Stimulated activated CD4-positive, alpha-beta T cell treated with anti-CD3 and anti-CD28 coated beads, TNF-alpha, amount 100 ng/mL, for 4 hours (primary cell): ENCODE measurements at places on chromosomes 3 and 15.
A peak's percentile ranks its signal among the peaks of the same experiment; 100 is the strongest.

- no peak for DNase-seq
Observed at GRCh38 chr3:40930131-40930538, 269.2 kb upstream of the CTNNB1 start.

- DNase-seq, result no peak
Observed at GRCh38 chr3:114092151-114093015, 35.8 kb downstream of the QTRT2 start.

- DNase-seq, result no peak
Observed at GRCh38 chr3:20128358-20128757, 57.6 kb downstream of the SGO1 start.

- peak; percentile 32 for DNase-seq
Observed at GRCh38 chr3:50251220-50251619, 15.2 kb downstream of the GNAI2 start.

- DNase-seq, result no peak
Observed at GRCh38 chr3:50978991-50979667, 304.4 kb downstream of the DOCK3 start.

- no peak for DNase-seq
Observed at GRCh38 chr15:92429378-92430068, 35.8 kb downstream of the ST8SIA2 start.

GRCh38 chr3:150377601-150378300, 30.3 kb upstream of the TSC22D2 start:
- no peak for DNase-seq

- DNase-seq, result no peak
Observed at GRCh38 chr15:57614241-57614640, 22.5 kb downstream of the MYZAP start.

DNA sequence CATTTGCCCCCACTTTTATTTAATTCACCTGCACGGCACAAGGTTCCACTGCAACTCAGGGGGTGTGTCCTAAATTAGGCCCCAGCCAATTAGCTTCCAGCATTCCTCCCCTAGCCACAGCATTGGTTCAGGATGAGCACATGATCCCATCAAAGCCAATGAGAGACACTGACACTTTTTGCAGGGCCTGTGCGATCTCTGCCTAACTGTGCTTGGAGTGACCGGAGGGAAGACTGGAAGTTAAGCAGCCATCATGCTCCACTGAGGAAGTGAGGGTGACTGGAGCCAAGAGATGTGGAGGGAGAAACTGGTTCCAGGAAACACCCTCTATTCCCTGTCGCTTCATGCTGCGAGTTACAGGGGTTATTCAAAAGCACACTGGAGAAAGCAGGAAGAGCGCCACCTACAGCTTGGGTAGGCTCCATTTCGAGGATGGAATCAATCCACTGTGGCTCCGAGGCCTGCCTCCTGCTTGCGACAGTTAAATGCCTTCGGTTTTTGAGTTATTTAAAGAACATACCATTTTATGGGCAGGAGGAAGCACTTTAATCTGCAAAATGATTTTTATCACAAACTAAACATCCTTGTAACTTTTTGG, 122.2 kb upstream of the WNT5A start:
- DNase-seq, result no peak

DNA sequence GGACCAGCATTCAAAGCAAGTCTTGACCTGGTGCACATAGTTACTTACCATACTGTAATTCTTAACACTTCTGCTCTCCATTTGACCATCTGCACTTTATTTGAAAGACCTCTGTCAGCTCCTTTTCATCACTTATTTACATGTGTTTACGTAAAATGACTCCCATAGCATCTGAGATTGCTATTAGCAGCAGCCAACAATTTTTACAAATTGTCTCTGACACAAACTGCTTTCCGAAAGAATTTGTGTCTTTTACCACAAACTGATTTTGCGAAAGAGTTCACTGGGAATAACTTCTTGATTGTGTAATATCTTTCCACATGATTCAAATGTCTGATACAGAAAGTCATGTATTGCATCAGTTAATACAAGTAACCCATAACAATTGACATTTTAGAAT, 144.1 kb upstream of the PEX5L start:
- DNase-seq, result no peak
